CD4-positive, alpha-beta T cell treated with Interleukin-6 for 4 hours (primary cell): ENCODE measurements at places on chromosomes 3 and 15.

DNA sequence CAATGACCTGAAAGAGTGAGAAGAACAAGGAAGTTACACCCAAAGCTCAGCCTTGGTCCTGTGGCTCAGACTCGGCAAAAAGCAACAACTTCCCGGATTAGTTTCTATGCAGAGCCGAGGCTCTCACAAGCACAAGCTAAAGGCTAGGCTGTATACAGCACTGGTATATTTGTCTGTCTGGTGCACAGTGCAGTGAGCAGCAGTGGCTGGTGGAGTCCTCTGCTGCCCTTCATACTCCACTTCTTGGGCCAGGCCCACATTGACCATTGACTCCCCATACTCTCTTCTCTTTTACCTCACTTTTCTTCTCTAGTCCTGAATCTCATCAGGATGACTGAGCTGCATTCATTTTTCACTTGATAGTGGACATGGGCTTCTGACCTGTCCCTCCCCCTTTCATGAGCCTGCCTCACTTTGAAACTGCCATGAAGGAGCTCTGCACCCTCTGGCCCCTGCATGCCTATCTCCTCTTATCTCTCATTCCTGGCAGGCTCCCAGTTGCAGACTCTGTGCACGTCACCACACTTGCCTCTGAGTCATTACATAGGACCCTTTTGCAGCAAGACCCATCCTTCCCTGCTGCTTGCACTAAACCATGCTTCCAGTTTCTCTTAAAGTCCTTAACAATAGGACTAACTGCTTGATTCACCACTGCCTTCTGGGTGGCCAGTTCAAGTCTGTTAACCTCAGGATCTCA lies 379.3 kb downstream of the NTRK3 start:
- DNase-seq = no peak

DNA sequence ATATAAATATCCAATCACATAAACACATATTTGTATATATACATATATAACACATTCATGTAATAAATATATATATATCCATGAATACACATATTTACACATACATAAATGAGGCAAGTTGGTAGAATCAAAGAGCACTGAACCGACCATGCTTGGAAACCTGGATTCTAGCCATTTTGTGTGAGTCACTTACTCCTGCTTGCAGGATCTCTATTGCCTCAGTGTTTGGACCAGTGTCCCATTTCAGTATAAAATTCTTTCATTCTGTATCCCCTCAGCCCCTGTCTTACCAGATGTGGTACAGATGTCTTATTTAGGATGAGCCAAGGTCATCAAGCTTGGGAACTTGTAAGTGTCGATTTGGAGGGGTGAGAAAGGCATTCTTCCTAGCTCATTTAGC lies 391.4 kb upstream of the FRG2C start:
- DNase-seq = no peak

- DNase-seq = no peak
Measured at GRCh38 chr15:41207687-41208448, 22.7 kb downstream of the EXD1 start.

GRCh38 chr3:88150371-88150770 lies 612 bp downstream of the C3orf38 start:
- DNase-seq = no peak

DNA sequence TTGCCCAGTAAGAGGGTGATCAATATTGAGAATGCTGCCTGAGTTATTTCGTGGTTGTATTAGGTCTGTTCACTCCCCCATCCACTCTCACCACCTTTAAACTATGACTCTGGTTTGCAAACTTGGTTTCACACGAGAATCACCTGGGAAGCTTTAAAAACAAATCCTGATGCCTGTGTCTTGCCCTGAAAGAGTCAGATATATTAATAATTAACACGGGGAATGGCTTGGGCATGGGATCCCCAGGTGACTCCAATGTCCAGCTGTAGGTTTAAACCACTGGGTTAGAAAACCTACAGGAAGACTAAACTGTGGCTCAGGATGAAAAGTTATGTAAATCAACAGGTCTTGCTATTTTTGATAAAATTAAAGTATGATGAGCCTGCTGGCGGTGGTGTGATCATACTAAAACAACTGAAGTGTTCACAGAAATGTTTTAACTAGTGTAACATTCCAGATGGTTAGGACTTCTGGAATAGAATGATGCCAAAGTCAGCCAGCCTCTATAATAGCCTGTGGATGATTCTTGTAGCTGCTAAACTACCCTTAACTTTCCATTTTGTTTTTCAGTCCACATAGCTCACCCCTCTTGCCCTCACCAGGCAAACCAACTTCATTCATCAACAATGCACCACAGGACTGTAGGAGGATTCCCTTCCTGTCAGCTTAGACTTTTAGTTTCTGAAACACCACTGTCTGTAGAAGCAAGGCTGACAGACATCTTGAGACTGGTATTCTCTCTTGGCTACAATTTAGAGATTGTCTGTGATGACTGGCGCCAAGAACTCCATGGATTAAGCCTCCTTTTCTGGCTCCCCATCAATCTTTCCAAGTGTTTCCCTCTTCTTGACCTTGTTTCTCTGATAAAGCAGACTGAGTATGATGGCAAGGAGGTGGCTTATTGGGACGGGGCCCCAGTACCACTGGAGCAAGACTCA lies 119.1 kb upstream of the ADAMTS9 start:
- DNase-seq = no peak

DNA sequence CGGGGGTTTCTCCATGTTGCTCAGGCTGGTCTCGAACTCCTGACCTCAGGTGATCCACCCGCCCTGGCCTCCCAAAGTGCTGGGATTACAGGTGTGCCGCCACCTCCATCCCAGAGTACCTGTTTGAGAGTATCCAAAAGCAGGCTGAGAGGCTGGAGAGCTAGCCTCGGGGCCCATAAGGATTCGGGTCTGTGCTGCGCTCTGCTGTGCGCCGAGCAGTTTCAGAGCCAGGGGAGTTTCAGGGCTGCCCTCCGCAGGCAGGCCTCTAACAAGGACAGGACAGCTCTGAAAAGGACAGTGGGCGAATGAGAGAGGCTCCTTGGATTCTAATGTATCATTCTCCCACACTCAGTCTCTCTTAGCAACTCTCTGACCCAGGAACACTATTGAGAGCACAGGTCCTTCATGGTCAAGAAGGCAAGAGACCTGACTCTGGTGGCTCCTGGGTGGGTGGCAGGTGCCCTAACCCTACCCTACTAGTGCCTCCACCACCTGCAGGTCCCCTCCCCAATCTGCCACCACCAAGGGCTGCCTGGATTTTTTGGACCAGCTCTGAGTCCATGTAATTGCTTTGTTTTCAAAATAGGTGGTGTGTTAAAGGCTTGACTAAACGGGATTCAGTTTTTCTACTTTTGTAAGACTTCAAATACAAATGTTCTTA lies 27.8 kb downstream of the MAGEF1 start:
- no peak for DNase-seq

GRCh38 chr3:12613250-12613649 lies 50.7 kb downstream of the RAF1 start:
- DNase-seq = peak; percentile 39
